Inflammatory macrophage (primary cell): ENCODE measurements at places on chromosomes 3 and 15.

- DNase-seq: no peak
These were observed 95.4 kb upstream of the CADPS start for GRCh38 chr3:62970648-62971047.

DNA sequence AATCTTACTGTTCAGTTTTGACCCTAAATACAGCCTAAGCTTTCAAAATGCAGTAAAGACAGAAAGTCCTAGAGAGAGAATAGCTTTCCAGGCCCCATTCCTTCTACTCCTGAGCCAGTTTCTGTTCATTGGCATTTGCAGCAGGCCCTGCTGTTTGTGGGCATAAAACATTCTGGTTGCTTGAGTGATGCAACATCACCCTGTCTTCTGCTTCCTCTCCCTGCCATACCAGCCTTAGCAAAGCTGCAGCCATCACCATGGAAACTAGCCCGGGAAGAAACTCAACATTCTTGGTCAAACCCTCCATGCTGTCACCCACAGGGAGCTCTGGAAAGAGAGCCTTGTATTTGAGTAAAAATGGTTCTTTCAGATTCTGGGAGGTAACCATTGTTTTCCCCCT is 325.7 kb downstream of the MAGI1 start:
- DNase-seq: no peak

GRCh38 chr3:122642935-122643334 is 37.7 kb upstream of the PARP14 start:
- no peak for DNase-seq

DNA sequence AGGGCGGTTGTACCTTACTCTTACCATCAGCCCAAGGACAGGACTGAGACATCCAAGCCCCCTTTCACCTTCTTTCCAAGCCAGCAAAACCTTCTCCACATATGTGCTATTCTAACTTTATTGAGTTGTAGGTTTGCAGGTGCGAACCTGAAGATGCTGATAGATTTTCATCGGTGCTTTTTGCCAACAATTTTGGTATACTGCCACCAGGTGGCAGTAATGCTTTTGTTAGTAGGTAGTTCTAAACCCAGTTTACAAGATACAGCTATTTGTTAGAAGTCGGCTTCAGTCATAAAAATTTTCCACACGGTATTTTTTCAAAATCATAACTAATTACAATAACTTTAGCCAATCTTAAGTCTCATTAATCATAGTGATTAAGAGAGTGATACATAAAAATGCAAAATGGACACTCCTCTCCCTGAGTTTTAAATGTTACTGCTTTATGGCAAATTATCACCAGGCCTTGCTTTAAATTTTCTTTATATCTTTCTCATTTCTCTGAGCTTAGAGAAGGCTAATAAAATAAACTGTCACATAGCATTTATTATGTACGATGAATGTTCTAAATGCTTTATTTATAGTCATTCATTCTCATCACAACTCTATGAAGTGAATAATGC is 636 bp downstream of the TBC1D21 start:
- peak; percentile 50 for DNase-seq

DNA sequence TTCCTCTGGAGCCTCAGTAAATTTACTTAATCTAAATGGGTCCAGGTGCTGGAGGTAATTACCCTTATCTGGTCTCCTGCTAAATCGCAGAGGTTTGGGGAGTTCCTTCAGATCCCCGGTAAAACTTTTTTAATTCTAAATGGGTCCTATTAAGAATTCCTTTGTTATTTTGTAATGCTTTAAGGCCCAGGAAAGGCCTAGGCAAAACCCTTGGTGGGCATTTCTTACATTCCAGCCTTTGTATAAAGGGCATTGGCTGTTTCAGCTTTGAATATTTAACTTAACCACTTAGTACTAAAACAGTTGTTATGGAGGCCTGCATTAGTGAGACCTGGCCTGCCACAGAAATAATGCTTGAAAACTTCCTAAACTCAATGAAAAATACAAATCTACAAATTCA is 14.9 kb upstream of the ZNF662 start:
- no peak for DNase-seq

DNA sequence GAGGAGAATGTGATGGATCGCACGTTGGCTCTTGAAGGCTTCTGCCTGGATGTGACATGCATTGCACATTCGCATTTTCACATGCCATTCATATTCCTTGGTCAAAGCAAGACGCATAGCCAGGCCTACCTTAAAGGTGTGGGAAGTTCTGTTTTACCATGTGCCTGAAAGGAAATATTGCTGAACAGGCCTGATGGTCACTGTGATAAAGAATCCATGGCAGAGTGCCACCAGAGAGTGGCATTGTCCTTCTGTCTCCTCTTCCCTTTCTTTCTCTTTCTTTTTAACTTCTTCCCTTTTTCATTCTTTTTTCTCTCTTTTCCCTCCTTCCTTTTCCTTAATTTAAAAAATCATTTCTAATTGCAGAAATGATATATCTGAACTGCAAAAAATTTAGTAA is 15.9 kb upstream of the MITF start:
- DNase-seq: no peak

DNA sequence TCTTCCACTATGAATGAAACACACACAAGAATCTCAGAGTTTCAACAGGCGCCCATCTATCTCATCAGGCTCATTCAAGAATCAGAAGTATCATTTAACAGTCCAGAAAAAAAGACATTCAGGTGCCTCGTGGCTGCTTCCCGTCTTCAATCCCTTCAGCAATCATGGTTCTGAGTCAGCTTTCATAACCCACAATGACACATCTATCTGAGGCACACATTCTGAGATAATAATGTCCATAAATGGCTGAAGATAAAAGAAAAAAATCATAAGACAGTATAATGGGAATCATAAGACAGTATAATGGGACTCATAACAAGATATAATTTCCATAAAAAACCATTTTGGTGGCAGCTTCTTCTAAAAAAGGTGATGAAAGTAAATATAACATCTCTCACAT is 52.4 kb downstream of the TNIK start:
- DNase-seq: peak; percentile 6

DNA sequence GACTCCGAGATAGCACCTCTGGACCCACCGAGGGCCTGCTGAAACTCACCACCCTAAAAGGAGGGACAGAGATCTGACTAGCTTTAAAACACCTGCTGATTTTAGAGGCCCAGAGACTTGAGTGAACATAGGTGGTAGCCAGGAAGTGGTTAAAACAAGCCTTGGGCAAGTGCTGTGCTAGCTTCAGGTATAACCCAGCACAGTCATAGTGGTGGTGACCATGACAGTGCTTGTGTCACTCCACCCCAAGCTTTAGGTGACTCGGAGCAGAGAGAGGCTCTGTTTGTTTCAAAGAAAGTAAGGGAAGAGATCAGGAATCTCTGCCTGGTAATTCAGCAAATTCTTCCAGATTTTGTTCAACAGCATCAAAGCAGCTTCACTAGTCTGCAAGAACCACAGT is 641.1 kb upstream of the BCHE start:
- no peak for DNase-seq

DNA sequence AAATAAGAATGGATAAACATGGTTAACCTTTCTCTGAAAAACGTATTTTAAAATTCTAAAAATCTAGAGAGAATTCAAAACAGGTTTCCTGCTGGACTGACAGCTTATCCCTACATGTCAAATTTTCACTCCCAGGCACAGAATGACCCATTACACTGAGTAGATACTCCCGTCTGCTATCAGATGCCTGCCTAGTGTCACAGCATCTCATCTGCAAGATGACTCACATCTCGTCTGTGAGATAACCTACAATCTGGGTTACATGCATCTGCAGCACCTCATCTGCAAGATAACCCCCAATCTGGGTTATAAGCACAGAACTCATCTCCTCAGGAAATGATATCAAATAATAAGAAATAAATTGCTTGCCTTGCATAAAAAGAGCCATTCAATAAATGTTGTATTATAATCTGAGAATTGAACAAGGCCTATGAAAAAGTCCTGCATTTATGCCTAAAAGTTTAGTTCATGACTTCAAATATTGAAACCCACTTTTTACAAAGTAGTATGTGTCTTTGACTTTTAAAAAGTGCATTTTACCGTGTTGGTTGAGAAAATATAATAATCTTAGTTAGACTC is 188.3 kb upstream of the THBS1 start:
- no peak for DNase-seq
